ENCODE measurements at places on chromosomes 7 and 10. TPM values are rescaled to one million over a fixed set of nuclear protein-coding genes. Genes with fewer than 3 reads are reported as not detected.

The STAG3 gene
- 6.7 TPM for total RNA-seq

The VPS37D gene
- total RNA-seq = 0.63 TPM

The CYP2W1 gene
- total RNA-seq = not detected

The CPED1 gene
- total RNA-seq = 4.6 TPM

The TUBB8 gene
- 0.21 TPM for total RNA-seq

The HOXA10 gene
- 0.63 TPM for total RNA-seq

The SPDYE3 gene
- total RNA-seq = under 0.01 TPM

The TRIM50 gene
- total RNA-seq = not detected

The BICC1 gene
- total RNA-seq = 0.21 TPM

The ABCC2 gene
- 2.2 TPM for total RNA-seq

The SFTPA2 gene
- total RNA-seq = not detected

The ANKRD7 gene
- total RNA-seq = 0.42 TPM

The PON1 gene
- total RNA-seq = not detected

The STEAP2 gene
- 0.10 TPM for total RNA-seq

The KLHDC10 gene
- 12.4 TPM for total RNA-seq

The TLL2 gene
- not detected for total RNA-seq

The SMKR1 gene
- 0.31 TPM for total RNA-seq

The AUTS2 gene
- 16.5 TPM for total RNA-seq

The TRIM73 gene
- 4.7 TPM for total RNA-seq

The CALML3 gene
- total RNA-seq = not detected

The MINPP1 gene
- total RNA-seq = 1.5 TPM

The HMX3 gene
- not detected for total RNA-seq

The SEMA4G gene
- total RNA-seq = 0.10 TPM

The VAX1 gene
- total RNA-seq = not detected

The PRLHR gene
- total RNA-seq = under 0.01 TPM

The SHTN1 gene
- total RNA-seq = 10.0 TPM

The DLX5 gene
- total RNA-seq = not detected

The WDR91 gene
- total RNA-seq = 14.3 TPM

The CNPY1 gene
- not detected for total RNA-seq

The SPDYE8 gene
- total RNA-seq = not detected

The PRPS1L1 gene
- 0.31 TPM for total RNA-seq

The CNTNAP2 gene
- total RNA-seq = 1.0 TPM

The PON3 gene
- total RNA-seq = not detected
